Hepatic stellate cell (primary cell): ENCODE measurements at places on chromosomes 13 and 19.
A peak's percentile ranks its signal among the peaks of the same experiment; 100 is the strongest.

DNA sequence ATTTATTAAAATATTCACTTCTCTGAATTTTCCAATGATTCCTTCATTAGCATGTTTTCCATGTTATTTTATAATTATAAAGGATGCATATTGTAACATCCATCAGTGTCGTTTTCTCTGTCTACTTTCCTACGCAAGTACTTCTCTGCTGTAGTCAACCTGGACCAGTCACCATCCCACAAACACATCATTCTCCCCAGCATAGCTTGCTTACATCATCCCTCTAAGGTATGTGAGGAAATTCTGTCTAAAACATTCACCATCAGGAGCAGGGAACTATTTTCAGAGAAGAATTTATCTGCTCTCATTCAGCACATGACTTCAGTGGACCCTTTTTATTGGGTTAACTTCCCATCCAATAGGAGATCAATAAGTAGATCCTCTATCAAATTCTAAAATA lies 806.1 kb upstream of the ARGLU1 start:
- no peak for DNase-seq

DNA sequence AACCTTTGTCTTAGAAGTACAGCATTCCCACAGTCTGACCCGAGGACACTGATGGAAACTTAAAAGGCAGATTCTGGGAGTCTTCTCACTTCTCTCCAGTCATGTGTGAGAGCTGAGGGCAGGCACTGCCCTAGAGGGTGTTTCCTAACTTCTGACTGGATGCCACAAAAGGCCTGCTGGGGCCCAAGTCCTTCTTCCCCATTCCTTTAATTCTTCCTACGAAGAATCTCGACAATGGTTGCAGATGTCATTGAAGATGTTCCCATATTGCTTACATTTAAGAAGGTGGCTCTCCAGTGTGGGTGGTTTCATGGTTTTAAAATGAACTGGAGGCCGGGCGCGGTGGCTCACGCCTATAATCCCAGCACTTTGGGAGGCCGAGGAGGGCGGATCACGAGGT lies 27.4 kb upstream of the ZNF564 start:
- no peak for DNase-seq

- DNase-seq = no peak
These were observed 404.2 kb upstream of the SGCG start for GRCh38 chr13:22776394-22777186.

GRCh38 chr19:18119013-18119716 lies 21.6 kb downstream of the MAST3 start:
- no peak for DNase-seq

GRCh38 chr19:45577111-45577905 lies 7.3 kb downstream of the OPA3 start:
- DNase-seq = peak; percentile 88

DNA sequence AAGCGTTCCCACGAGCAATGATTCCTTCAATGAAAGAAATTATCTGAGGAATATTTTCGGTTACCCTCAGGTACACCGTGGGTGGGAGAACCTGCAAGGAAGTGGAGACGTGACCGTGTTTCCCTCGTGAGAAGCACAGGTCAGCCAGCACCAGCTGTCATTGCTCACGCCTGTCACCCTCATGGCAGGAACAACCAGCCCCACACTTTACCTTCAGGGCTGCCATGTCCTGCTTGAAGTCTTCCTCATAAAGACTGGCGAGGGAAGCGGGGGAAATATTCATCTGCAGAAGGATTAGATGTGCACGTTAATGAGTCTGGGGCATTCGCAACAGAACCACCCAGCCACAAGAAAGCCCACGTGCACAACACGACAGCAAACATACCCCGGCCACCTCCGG lies 18.2 kb downstream of the CARS2 start:
- no peak for DNase-seq

- DNase-seq = no peak
These were observed 639 bp downstream of the LENG1 start for GRCh38 chr19:54158812-54159351.

- DNase-seq = no peak
These were observed 41.4 kb upstream of the FGF14 start for GRCh38 chr13:102443249-102443648.

DNA sequence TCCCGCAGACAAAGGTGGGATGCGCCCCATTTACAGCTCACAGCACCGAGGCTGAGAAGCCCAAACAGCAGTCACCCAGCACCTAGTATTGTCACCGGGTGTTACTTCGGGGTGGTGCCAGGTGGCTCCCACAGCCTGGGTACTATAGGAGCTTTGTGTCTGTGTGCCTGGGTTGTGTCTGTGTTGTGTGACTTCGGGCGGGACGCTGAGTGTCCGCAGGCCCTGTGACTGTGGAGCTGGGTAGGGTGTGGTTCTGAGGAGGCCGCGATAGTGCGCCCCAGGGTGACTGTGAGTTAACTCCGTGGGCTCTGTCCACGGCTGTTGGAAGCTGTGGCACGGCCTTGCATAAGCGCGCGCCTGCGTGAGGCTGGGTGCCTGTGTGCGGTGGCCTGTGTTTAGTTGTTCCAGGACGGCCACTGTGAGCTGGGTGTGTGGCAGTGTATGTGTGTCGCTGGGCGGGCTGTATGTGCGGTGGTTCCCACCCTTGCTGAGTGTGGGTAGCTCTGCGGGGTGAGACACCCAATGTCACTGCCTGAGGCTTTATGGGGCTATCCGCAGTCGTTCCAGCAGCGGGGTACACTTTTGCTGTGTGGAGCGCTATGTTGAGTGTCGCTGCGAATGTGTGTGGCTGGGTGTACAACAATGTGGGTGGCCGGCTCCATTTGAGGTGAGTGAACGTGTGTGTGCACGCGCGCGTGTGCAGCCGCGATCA lies 559 bp upstream of the SSBP4 start:
- DNase-seq = no peak

GRCh38 chr13:30325668-30326067 lies 18.3 kb upstream of the KATNAL1 start:
- DNase-seq = no peak

- no peak for DNase-seq
These were observed 44.8 kb downstream of the FLT1 start for GRCh38 chr13:28449826-28450773.

GRCh38 chr19:33785795-33786194 lies 10.9 kb upstream of the KCTD15 start:
- DNase-seq = no peak

DNA sequence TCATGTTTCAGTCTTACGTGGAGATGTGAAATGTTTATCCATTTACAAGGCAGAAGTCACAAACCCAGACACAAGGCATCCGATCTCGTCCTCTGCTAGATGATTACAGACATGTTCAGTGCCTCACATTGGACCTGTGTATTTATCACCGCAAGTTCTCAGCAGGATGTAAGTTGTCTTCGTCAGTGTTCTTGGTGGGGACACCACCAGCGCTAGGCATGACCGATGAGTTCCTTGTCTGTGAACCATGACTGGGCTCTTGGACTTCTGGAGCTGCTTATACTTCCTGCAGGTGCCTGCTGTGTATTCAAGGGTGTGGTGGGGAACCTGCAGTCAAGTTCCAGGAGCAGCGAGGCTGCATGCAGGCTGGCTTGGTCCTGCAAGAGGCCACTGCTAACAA lies 105.4 kb downstream of the URI1 start:
- DNase-seq = no peak

- DNase-seq = no peak
These were observed 9.6 kb downstream of the ZNF426 start for GRCh38 chr19:9528757-9529336.

- no peak for DNase-seq
These were observed 3.0 kb downstream of the HSPBP1 start for GRCh38 chr19:55276720-55277430.

- no peak for DNase-seq
These were observed 7.7 kb downstream of the KDM4B start for GRCh38 chr19:4976401-4977298.

DNA sequence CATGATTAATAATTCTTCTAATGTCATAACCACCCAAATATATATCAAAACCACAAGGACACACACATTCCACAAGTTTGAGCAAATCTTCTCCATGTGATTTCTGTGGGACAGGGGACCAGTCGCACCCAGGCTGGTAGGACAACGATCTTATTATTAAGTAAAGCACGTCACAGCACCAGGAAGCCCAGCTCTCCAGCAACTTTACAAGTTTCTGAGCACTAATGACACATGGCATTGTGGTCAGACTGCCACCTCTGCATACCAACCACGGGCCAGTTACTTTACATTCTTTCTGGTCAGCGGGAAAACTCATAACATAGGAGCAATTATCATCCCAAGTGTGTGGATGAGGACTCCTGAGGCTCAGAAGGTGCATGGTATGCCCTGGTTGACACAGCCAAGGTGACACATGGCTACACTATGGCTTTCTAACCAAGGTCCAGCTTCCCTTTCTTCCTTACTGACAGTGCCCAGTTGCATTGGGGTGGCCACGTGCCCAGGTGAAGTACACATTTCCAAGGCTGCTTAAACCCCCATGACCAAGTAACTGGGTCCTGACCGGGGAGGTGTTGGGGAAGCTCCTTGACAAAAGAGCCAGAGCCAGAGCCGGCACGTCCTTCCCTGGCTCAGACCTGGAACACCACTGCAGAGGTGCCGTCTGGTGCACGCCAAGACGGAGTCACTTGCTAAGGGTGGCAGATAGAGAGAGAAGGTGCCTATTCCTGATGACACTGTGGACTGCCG lies 27.4 kb downstream of the LATS2 start:
- no peak for DNase-seq
